ENCODE measurements at places on chromosomes 12 and 14.
A peak's percentile ranks its signal among the peaks of the same experiment; 100 is the strongest.

DNA sequence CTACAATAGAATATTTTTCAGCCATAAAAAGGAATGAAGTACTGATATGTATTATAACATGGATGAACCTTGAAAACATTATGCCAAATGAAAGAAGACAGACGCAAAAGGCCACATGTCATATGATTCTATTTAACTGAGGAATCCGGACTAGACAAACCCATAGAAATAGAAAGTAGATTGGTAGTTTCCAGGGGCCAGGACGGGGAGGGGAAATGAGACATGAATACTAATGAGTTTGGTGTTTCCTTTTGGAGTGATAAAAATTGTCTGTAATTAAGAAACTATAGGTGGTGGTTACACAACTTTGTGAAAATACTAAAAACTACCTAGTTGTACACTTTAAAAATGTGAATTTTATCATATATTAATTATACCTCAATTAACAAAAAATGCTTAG, 247.6 kb downstream of the BCAT1 start:
- no peak for DNase-seq

DNA sequence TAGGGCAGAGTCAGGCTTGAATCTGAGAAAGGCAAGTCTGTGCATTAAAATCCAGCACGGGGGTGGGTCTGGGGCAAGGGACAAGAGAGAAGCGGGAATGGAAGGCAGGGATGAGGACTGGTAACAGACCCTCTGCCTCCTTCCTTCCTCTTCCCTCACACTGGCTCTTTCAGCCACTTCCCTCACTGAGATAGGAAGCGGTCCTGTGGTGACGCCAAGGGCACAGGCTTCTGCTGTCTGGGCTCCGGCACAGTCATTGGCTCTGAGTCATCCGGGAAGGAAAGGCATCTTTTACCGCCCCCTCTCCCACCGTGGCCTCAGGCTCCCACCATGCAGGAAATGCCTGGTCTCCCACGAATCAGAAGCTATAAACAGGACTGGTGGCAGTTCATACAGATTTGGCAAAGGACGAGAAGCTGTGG, 70.2 kb downstream of the ETV6 start:
- no peak for DNase-seq

DNA sequence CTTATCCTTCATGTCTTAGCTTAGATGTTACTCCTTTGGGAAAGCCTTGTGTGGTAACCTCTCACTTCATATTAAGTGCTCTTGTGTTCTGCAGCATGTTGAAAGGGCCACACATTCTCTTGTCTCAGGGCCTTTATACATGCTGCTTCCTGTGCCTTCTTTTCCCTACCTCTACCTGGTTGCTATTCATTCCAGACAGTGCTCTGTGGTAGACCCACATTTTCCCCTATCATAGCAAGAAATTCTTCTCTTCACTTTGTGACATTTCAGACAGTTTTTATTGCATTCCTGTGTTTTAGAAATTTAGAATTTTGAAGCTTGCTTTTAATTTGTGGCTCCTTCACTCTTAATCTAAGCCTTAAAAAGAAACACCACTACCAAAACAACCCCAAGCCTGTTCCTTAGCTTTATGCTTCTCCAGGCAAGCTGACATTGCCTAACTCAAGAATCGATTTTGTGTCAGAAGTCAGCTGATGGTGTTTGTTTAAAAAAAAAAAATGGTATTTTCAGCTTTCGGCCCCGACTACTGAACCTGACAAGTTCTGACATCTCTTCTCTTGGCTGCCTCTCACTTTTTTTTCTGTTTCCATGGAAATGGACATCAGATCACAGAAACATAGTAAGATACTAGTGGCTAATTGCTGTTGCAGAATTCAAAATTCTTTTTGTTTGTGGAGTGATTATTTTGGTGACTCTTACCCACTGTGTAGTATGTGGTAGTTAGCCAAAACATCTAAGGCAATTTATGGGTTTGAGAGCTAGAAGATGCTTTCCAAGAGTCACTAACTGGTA, 156.3 kb downstream of the NUBPL start:
- no peak for DNase-seq

DNA sequence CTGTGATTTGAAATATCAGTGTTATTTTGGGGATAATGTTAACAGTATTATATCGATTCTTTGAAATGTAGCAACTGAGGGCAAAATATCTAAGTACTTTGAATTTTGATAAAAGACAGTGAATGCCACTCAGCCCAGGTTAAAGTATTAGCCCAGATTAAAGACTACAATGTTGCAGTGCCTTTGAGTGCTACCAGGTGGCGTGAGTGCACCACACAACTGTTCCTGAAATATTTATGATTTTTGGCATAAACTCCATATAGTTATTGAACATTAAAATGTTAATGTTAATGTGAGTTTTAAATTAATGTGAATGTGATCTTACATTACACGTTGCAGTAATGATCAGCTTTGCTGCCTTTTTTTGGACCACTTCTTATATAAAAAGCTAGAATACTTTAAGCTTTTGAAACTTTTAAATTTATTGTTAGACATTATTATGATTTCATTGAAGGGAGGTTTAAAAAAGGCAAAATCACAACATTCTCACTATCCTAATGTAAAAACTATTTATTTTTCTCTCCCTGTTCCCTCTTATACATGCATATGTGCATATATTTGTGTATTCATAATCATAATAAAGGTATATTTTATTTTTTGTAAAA, 22.5 kb downstream of the MRPS35 start:
- no peak for DNase-seq

DNA sequence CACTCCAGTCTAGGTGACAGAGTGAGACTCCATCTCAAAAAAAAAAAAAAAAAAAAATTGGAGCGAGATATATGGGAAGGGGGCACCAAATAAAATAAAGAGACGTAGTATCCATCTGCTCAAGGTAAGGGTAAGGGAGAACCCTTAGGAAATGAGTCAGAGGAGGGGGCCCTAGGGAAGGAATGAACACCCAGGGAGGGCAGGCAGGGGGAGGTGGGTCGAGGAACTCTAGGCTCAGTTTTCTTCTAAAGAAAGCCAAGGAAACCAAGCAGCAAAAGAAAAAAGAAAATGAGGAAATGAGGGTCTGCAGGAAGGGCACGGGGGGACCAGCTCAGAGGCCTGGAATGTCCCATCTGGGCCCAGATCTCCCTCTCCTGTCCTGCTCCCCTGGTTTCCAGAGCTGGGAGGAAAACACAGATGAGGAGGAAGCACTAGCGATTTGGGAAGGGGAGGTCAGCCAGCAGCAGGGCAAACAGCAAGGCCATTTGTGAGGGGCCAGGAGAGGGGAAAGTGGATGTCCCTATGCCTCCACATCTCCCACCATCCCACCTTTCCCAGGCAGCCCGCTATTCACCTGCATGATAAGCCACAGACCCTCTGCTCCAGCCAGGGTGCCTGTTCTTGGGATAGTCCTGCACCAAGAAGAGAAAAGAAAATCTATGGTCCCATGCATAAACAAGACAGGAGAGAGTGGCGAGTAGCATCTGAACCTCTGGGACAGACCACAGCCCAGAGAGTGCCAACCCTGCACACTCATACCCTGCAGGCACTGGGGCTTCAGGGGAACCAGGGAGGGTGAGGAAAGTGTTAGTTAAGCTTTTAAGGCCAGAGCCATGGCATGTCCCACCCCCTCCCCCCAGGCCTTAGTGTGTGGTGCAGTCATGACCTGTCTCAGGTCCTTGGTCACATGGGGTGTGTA, 11.9 kb downstream of the SPRYD3 start:
- no peak for DNase-seq

DNA sequence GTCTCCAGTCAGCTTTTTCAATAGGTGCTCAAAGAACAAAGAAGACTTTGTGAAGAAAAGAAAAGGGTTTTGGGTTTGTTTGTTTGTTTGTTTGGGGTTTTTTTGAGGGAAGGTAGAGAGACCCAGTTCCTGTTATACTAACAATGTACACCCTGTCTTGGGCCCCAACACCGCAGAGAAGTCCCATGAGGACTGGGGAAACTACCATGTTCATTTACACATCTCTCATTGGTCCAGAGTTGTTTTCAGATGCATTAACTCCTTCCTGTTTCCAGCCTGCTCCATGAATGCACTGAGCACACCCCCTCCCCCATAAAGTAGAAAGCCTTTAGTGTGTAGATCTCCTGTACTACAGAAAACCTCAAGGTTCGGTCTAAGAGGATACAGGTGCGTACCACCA, 51.1 kb upstream of the SLC8A3 start:
- no peak for DNase-seq

GRCh38 chr12:92248977-92249376, 103.3 kb upstream of the BTG1 start:
- no peak for DNase-seq

DNA sequence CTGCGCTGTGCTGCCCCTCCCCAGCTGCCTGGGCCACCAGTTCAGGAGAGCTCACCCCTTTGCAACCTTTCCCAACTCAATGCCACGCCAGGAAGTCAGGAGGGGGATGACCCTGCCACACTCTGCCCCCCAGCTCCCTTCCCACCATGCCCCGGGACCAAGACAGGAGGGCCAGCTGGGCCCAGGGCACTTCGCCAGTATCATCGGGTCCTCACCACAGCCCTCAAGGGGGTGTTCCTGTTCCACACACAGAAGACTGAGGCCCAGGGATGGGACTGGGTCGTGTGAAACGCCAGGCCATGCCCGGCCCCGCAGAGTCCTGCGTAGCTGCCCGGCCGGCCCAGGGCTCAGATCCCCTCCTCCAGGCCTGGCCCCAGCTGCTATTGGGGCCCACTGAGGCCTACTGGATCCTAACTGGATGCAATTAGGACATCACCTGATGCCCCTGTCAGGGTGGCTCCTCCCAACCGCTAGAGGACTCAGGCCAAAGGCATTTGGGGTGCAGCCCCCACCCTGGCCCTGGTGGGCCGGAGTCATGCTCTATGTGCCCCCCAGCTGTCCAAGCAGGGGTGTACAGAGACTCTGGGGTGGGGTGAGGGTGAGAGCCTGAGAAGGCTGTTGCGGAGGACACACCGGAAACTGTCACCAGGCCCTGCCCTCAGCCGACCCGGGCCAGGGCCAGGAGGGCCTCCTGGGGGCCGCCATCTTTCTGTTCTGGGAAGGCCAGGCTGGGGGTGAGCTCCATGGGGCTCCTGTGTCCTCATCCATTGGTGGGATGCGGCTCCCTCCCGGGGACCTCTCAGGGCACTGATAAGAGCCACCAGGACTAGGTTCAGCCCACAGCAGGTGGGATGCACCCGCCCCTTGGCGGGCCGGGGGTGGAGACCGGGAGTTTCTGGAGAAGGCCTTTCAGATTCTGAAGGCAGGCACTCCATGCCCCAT, 29.3 kb upstream of the ANKRD9 start:
- DNase-seq, result no peak

GRCh38 chr12:5914387-5915149, 30.5 kb downstream of the ANO2 start:
- DNase-seq, result no peak

- DNase-seq, result no peak
Observed at GRCh38 chr12:59636945-59637691, 41.3 kb downstream of the SLC16A7 start.

DNA sequence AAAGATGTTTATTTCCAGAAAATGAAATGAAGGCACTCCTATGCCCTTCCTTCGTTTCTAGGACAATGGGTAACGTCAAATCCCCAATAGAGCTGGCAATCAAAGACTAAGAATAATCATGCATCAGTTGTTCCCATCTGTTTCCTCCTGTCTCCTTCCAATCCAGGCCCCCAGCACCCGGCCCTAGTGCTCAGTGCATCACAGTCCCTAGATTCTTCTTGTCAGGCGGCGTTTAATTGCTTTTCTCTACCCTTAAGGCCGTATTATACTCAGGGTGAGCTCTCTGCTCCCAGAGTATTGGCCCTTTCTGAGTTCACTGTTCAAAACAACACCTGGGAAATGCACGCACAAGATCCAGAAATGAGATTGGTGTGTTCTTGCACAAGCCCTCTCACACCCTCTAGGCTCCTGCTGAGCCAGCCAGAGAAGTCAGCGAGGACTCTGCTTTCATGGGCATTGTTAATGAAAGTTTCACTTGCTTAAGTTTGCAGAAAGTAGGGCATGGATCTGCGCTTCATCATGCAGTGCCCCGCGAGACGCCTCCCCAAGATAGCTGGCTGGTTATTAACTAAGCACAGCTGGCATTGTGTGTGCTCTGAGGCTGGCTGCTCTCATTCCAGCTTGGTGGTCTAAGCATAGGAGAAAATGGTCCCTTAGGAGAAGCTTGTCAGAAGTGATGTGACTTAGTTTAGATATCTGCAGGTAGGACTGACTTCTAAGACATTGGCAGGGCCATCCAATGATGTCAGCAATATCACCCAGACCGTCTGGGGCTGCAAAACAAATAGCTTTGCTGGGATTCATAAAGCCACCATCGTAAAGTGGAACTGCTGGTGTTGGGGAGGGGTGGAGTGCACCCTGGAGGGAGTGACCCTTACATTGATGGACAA, 28.7 kb downstream of the CRACR2A start:
- no peak for DNase-seq

GRCh38 chr12:22656376-22656775, 31.4 kb downstream of the ETNK1 start:
- DNase-seq, result no peak

GRCh38 chr12:114888448-114888847, 204.5 kb upstream of the TBX3 start:
- no peak for DNase-seq

DNA sequence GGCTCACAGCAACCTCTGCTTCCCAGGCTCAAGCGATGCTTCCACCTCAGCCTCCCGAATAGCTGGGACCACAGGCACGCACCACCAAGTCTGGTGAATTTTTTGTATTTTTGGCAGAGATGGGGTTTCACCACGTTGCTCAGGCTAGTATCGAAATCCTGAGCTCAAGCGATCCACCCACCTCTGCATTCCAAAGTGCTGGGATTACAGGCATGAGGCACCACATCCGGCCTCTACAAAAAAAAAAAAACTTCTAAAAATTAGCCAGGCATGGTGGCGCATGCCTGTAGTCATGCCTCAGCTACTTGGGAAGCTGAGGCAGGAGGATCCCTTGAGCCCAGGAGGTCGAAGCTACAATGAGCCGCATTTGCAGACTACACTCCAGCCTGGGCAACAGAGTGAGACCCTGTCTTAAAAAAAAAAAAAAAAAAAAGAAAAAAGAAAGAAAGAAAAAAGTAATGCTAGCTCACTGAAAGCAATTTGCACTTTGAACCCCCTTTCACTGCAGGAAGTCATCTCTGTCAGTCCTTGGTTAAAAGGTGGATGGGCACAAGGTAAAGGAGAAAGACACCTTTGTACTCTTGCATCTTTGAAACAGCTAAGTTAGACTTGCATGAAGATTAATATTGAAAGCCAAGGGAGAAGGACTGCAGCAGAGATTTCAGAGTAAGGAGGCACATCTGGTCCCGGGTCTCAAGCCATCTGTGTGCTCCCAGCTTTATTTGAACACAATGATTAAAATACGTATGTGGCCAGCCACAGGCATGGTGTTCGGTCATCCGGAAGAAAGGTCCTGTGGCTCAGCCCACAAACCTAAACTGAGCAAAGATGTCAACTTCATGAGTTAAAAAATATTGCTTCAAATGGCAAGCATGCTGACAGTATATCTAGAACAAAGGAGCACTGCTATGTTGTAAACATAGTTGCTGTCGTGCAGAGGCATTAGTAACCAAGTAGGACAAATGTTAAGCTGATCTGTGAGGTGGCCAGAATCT, 103.8 kb upstream of the HMGA2 start:
- peak; percentile 29 for DNase-seq

DNA sequence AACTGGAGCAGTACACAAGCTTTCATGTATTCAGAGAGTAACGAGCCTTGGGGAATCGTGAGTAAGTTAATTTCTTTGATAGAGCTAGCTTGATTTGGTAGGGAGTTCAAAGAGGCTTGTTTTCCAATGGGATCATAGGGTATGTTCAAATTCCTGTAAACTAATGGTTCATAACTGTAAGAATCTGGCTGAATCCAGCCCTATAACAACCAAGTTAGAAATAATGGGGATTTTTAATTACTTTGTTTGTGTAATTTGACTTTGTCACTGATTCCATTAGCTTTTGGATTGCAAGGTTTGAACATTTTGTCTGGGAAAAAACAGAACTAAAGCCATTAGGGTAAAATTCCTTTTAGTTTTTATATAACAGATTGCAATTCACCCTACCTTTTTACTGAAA, 94.0 kb downstream of the WNK1 start:
- DNase-seq, result no peak
